NCI-H2029 (cell line): ENCODE measurements at places on chromosomes 7 and 10.

- no peak for DNase-seq
Measured at GRCh38 chr10:17703706-17704105, 48.3 kb upstream of the TMEM236 start.

GRCh38 chr10:84427903-84428650 is 99.7 kb downstream of the CCSER2 start:
- DNase-seq = peak; percentile 63

- DNase-seq = no peak
Measured at GRCh38 chr7:117590191-117590590, 110.4 kb downstream of the CFTR start.

DNA sequence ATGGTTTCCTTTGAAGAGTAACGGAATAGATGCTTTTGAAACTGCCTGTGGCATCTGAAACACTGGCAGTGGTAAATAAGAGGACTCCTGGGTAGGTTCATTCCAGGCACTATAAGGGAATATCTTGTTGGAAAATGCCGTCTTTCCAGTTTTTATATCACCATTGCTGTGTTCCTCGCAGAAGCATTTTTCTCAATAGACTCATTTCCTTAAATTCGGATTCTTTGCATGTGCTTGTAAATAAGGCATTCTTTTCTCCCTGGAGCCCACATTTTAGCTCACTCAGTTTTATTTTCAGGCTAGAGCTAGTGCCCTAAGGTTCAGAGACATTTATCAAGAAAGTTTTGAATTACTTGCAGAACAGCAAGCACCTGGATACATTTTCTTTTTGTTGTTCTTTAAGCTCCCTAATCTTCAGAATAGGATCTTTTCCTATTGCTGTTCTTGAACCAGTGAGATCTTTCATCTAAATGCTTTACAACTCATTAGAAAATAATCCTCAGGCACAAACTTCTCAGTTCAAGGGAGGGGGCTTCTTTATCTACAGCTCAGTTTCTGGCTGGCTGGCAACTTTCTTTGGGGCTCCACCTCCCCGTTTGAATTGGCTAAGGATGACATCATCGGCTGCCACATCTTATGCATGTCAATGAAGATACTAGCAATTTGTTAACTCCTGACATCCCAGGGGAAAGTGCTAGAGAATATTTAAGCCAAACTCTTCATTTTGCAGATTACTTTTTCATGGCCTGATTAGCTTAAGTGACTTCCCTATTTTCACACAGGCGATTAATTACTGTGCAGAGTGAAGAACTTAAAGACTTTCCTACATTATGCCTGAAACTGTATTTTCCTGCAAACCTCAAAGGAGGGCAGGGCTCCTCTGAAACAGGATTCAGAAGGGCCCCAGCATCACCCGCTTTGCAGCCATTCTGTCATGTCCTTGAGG is 133.7 kb upstream of the RSU1 start:
- no peak for DNase-seq

GRCh38 chr7:134789967-134790685 is 10.7 kb downstream of the CALD1 start:
- no peak for DNase-seq

DNA sequence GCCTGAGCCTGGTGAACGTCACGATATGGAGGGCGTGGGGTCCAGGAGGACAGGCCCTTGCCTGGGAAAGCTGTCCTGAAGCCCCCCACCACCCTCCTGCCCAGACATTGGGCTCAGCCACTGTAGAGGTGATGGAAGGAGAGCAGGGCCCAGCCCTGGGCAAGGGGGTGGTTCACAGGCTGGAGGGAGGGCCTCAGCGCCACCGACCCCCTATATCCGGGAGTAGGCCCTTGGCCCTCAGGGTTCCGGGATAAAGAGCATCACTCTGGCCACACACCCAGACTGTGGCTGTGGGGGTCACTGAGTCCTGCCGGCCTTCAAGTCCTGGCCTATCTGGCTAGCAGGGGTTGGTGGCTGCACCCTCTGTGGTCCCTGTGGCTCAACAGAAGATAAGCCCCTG is 55.3 kb upstream of the GTF2IRD1 start:
- DNase-seq = no peak

- no peak for DNase-seq
Measured at GRCh38 chr10:103896225-103896624, 21.8 kb downstream of the STN1 start.

DNA sequence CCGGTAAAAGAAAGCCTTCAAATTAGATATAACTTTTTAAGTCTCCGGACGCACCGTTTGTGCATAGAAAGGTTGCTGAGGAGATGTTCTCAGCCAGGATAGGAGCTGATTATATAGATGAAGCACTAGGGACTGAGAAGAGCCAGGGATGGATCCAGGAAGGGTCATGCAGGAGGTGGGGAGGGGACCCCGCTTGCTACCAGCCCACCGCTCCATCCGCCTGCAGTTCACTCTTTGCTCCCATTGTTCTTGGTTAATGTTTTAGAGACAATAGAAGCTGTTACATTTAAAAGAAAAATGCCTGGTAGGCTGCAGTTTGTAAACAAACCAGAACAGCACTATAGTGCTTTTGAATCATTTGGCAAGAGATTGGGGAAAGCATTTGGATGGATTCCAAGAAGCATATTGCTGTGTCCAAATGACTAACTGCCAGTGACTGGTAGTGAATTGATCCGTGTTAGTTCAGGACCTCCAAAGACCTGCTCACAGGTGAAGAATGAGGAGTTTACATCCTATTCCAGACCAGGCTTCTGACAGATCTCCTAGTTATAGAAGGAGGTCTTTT is 175.9 kb upstream of the TAC1 start:
- DNase-seq = peak; percentile 74

- DNase-seq = no peak
Measured at GRCh38 chr7:90320801-90321494, at the start of gene FAM237B. Gene FAM237B (minus strand): TSS chr7:90321304. CDS start chr7:90319748, 1,556 bp downstream.

- no peak for DNase-seq
Measured at GRCh38 chr10:31484431-31485135, 165.6 kb downstream of the ZEB1 start.

- peak; percentile 43 for DNase-seq
Measured at GRCh38 chr7:31633894-31634494, 53.0 kb upstream of the PPP1R17 start.

DNA sequence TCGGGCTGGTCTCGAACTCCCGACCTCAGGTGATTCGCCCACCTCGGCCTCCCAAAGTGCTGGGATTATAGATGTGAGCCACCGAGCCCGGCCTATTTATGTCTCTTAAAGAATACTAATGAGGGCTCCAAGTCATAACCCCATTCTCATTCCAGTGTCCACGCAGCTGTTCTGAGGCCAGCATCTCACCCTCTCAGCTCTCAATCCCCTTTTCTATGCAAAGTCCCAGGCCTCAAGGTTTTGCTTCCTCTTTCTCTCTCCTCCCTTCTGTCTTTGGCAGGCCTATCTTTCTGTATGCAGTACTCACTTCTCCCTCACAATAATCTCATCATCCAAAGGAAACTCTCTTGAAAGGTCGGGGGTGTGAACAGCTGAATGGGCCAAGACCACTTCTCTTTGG is 28.0 kb upstream of the VSIR start:
- no peak for DNase-seq

- peak; percentile 43 for DNase-seq
Measured at GRCh38 chr7:39951226-39952194, 1.5 kb downstream of the CDK13 start.

- DNase-seq = no peak
Measured at GRCh38 chr10:89985446-89985845, 284.1 kb downstream of the KIF20B start.

DNA sequence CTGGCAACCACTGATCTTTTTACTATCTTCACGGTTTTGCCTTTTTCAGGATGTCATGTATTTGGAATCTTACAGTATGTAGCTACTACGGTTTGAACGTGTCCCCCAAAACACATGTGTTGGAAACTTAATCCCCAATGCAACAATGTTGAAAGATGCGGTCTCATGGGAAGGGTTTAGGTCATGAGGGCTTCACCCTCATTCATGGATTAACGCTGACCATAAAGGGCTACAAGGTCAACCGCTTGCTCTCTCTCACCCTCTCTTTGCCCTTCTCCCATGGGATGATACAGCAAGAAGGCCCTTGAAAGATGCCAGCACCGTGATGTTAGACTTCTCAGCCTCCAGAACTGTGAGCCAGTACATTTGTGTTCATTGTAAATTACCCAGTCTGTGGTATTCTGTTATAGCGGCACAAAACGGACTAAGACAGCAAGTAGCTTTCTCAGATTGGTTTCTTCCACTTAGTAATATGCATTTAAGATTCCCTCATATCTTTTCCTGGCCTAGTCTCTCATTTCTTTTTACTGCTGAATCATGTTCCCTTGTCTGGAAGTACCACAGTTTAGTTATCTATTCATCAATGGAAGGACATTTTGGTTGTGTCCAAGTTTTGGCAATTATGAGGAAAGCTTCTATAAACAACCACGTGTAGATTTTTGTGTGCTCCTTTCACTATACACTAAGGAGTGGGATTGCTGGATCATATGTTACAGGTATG is 3.0 kb upstream of the CRYGN start:
- no peak for DNase-seq

DNA sequence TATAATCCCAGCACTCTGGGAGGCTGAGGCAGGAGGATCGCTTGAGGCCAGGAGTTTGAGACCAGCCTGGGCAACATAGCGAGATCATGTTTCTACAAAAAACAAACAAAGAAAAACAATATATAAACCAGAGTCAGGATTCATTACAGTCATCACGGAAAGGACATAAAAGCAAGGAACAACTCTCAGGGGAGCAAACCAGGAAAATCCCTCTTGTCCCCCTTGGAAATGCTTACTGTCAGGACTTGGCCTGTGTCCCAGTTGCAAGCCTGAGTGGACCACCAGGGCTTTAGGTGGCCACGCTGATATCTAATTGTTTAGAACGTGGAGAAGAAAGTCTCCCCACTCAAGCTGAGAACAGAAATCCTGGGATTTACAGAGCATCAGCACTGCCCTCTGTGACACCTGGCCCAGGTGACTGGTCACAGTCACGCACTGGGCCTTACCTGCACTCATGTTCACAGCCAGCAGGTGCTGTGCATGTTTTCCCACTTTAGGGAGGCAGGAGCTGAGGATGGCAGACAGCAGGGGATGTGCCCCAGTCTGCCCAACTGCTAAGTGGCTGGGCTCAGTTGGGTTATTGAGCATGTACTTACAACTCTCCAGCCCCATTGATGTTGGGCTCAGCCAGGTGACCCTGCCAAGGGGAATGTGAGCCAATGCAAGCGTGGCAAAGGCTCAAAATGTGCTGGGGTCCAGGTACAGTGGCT is 60.9 kb downstream of the TMEM130 start:
- peak; percentile 54 for DNase-seq

DNA sequence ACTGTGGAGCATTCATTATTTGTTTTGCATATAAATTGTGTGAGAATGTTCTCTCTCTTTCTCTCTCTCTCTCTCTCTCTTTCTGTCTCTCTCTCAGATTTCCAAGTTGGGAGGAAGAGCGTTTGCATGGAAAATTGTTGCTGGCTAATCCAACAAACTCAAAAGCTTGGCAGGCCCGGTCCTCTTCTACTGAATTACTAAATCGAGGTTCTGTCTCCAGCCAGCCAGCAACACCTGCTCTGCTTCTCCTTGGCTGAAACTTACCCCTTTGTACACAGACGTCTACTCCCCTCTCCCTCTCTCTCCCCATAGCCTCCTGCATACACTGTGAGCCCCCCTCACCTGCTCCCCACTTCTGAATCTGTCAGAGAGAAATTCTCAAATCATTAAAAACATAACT is 996.4 kb upstream of the AUTS2 start:
- no peak for DNase-seq

DNA sequence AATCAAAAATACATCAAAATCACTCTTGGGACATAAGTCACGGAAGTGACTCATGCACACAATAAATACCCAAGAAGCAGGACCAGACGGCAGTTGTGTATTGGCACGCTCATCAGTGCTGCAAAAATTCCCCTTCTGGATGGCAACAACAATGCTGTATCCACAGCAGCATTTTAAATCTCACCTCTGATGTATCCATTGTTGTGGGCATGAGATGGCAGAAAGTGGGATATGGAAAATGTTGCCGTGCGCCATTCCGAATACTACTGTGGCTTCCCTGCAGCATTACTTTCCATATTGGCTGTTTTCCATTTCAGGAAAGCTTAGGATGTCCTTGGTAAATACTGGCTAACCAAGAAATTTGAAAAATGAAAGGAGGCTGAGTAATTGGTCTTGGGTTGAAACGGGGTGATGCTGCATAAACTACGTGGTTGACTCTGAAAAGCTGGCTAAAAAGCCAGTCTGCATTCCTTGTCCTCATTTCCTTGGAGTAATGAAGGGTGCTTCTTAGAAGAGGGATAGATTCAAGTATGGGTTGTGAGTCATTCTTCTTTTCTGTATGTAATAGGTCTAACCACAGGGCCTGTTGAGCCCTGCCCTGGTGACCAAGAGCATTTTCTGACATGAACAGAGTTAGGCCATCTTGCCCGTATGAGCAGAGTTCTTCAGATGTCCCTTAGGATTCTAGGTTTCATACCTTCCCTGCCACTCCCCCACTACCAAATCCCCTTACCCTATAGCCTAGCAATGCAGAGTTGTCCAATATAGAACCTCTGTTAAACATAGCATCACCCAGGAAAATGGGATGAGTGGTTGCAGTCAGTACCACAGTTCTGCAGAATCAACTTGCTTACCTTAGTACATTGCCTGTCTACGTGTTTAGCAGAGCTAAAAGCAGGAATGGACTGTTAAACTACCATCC is 36.3 kb upstream of the TOMM7 start:
- no peak for DNase-seq

GRCh38 chr7:134694299-134694698 is 47.6 kb downstream of the BPGM start:
- DNase-seq = no peak

- DNase-seq = no peak
Measured at GRCh38 chr7:72406820-72407403, 5.2 kb downstream of the CALN1 start.

GRCh38 chr7:148650232-148650858 is 48.4 kb upstream of the CUL1 start:
- DNase-seq = no peak

- no peak for DNase-seq
Measured at GRCh38 chr10:24727786-24728185, 4.1 kb upstream of the ARHGAP21 start.

- peak; percentile 90 for DNase-seq
Measured at GRCh38 chr10:88089498-88089897, 226.1 kb downstream of the PTEN start.

DNA sequence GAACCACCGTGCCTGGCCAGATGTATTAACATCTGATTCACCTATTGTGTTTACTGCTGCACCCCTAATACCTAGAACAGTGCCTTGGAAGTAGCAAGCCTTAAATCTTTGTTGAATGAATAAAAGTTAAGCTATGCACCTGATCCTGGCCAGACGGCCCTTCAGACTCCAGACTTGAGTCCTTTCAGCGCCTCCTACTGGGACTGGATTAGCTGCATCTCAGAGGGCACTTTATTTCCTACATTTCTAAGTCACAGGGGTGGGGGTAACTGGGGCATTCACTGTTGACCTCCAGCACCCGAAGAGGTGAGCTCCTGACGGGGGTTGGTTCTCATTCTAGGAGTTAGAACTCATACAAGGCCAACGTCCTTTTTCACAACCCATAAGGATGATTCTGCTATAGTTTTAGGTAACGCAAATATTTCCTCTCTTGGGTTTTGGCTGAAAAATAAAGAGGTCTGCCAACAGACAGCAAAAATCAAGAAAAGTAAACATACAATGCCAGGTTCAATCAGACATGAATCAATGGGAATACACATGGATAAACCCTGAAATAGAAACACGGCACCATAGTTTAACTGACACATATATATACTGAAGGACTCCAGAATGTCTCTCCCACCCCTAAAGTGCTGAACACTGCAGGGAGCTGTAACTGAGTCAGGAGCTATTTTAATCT is 48.0 kb upstream of the DLG5 start:
- DNase-seq = no peak
